Stimulated activated naive CD8-positive, alpha-beta T cell treated with anti-CD3 and anti-CD28 coated beads, Interleukin-15, amount 100 ng/mL, for 72 hours (primary cell): ENCODE measurements at places on chromosomes 7 and 10.

GRCh38 chr10:18561861-18562551 is 89.4 kb downstream of the NSUN6 start:
- DNase-seq, result no peak

- DNase-seq, result no peak
Measured at GRCh38 chr10:69093933-69094332, 6.0 kb downstream of the SRGN start.

GRCh38 chr10:29731760-29732159 is 97.0 kb upstream of the SVIL start:
- DNase-seq, result no peak

DNA sequence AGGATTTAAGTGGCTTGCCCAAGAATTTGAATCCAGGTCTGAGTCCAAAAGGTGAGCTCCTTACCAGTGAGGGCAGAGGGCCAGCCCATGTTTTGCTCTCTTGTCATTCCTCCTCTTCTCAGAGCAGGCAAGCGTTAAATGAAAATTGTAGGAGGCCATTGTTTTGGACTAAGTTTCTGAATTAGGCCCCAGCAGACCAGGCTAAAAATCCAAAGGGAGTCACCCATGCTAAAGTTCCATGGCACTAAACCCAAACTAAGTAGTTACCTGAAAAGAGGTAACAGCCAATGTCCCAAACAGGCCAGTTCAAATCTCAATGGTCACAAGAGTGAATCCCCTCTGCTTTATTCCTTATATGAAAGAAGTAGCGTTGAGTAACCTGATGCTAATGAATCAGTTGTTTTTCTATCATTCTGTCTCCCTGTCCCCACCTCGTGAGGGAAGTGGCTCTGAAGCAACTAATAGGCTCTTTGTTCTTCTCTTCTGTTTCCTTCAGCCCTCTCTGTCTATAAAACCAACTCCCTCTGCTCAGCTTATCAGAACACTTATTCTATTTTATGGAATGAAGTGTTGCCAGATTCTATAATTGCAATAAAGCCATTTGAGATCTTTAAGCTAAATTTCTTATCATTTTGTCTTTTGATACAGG is 17.5 kb upstream of the CDH23 start:
- DNase-seq, result no peak

DNA sequence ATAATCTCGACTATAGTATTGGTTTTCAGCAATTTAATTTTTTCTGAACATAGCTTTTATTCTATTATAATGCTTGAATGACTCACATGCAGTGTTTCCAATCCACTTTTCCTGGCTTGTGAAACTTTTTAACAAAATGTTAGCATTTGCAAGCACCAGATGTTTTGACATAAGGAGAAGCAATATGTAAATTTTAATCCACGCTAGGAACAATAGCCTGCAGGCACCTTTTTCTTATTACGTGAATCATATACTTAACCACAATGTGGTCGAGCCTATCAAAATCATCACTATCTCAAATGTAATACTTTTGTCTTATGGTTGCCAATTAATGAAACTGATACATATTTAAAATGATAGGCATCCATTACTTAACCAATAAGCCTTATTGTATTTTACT is 97.1 kb downstream of the TFEC start:
- no peak for DNase-seq

- DNase-seq, result no peak
Measured at GRCh38 chr10:20128811-20129210, 312.6 kb downstream of the PLXDC2 start.
